Esophagus squamous epithelium (tissue), 5 donors: ENCODE measurements at places on chromosomes 12 and 14. TPM values are rescaled to one million over a fixed set of nuclear protein-coding genes. Genes with fewer than 3 reads are reported as not detected.

MYF6 gene
- total RNA-seq: 0.19 TPM

DNA sequence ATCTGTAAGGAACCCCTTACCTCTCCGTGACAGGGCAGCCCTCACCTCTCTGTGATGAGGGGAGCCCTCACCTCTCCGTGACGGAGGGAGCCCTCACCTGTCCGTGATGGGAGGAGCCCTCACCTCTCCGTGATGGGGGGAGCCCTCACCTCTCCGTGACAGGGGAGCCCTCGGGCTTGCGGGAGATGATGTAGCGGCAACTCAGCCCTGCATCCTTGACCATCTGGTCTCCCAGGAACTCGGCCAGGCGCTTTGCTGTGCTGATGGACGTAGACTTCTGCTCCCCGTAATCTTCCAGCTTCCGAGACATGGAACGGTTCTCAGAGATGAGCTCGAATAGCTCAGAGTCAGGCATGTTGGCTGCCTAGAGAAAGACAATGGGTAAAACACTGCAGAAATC, 28.0 kb downstream of the POLE start:
- no peak for DNase-seq

PA2G4 gene
- 164 TPM for total RNA-seq

DNA sequence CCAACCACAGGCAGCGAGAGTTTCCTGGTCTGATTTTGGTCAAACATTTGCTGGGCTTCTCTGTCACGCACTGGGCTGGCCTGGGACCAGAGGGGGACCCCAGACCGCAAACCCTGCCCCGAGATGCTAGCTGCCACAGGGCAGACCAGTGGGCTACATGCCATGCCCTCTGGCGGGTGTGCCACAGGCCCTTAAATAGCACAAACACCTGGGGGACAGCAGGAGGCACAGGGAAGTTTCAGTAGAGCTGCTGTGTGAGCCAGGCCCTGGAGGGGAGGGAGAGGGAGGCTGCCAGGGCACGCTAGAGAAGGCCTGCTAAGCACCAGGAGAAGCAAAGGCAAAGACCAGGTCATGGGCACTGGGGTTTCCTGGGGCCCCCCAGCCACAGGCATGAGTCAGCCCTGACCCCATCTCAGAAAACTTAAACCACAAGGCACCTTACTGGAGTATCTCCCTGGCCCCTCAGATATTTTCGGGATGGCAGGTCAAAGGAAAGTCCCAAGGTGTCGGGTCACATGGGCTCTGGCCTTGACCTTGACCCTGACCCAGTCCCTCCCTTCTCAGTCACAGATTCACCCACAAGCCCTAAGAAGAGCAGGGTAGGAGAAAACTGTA, 29.2 kb downstream of the ITPK1 start:
- DNase-seq: no peak
